ENCODE measurements at places on chromosomes 13 and 19.
A peak's percentile ranks its signal among the peaks of the same experiment; 100 is the strongest.

DNA sequence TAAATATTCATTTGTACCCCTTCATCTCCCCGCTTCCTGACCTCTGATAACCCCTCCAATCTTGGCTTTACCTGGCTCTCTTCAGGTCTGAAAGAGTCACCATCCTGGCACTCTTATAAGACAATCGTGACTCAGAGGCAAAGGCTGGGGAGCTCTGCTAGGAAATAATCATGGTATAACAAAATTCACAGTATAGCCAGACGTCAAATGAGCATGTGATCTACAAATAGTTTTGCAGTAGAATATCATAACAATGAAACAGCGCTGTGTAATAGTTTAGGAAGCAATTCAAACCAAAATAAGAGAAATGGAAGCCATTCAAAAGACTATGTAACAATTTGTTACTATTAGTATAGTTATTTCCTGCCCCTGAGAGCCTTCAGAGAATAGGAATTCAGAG is 34.2 kb downstream of the RXFP2 start:
- DNase-seq: peak; percentile 65

DNA sequence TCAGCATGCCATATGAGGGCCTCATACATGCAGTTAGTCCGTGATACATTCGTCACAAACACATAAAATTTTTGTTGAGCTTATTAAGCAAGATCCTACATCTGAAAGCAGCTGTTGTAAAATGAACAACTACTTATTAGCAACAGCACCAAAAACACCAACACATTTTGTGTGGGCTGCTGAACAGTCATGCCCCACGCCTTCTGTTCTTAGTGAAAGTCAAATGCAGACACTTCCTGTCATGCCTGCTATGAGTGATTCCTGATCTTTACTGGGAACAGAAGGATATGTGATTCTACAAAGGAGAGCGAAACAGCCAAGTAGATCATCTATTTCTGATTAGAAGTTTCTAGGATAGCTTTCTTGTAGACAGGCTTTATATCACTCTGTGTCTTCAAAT is 4.2 kb upstream of the B3GLCT start:
- DNase-seq: no peak

DNA sequence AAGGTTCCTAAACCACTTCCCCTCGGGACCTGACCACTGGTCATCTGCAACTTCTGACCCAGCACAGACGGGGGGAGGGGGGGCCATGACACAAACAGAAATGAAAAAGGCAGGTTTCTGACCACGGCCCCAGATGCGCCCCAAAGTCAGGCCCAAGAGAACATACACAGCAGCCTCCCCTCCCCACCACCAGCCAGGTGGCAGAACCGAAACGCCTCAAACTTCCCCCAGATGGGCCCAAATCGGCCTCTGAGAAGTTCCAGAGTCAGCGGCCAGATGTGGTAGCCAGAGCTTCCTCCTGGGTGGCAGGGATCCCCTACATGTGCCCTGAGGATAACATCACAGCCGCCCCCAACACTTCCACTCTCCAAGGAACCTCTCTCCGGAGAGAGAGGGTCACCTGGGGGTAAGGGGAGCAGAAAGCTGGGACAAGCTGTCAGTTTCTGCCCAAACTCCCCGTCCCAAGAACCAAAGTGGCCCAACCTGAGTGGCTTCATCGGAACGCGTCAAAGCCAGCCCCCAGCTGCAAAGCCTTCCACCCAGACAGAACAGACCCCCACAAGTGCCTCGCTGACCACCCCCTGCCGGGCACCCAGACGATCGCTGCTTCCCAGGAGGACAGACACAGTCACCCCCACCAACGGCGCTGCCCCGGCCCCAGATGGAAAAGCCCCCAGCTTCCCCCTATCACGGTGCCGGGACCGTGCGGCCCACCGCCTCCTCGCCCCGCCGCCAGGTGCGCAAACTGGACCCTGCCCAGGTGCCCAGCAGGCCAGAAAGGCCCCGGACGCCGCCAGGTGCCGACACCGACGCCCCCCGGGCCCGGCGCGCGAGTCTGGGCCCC is 800 bp downstream of the ELL start:
- DNase-seq: no peak

GRCh38 chr13:52832313-52832712 is 16.1 kb downstream of the PCDH8 start:
- DNase-seq: no peak

DNA sequence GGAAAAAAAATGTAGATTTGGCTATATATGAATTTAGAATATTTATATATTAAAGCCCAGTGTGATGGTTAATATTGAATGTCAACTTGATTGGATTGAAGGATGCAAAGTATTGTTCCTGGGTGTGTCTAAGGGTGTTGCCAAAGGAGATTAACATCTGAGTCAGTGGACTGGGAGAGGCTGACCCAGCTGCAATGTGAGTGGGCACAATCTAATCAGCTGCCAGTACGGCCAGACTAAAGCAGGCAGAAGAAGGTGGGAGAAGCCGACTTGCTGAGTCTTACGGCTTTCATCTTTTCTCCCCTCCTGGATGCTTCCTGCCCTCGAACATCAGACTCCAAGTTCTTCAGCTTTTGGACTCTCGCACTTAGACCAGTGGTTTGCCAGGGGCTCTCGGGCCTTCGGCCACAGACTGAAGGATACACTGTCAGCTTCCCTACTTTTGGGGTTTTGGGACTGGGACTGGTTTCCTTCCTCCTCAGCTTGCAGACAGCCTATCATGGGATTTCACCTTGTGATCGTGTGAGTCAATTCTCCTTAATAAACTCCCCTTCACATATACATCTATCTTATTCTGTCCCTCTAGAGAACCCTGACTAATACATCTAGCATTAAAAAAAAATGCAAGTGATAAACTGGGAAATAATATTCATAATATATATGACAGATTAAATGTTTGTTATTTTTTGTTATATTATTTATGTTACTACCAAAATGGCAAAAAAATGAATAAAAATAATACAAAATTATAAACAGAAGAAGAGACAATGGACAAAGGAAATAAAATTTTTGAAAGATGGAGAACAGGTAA is 122.4 kb downstream of the DLEU7 start:
- no peak for DNase-seq

GRCh38 chr19:9054765-9055164 is 32.1 kb upstream of the OR1M1 start:
- no peak for DNase-seq

GRCh38 chr13:110301606-110302553 is 5.1 kb downstream of the COL4A1 start:
- DNase-seq: no peak

- DNase-seq: no peak
Observed at GRCh38 chr13:50016444-50016843, 1.2 kb downstream of the KCNRG start.

DNA sequence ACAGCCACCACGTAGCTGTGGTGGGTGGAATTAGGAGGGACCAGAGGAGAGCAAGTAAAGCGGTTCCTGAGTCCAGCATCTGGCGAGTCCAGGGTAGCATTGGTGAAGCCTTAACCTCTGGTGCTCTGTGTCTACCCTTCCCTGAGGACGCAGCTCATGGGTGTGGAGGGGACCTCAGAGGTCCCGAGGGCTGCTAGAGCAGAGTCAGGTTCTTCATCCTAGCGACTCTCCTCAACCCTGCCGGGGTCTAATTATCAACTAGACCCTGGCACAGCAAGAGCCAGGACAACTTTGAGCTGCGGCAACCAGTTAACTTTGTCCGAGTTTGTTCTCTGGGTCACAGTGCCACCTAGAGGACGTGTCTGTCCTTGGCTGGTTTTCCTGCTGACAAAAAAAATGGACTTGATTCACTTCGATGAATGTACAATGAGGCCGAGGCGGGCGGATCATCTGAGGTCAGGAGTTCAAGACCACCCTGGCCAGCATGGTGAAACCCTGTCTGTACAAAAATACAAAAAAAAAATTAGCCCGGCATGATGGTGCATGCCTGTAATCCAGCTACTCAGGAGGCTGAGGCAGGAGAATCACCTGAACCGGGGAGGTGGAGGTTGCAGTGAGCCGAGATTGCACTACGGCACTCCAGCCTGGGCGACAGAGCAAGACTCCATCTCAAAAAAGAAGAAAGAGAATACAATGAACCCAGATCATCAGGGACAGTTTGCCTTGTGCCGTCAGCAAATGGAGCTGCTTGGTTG is 25.0 kb downstream of the TSSK6 start:
- peak; percentile 69 for DNase-seq

GRCh38 chr13:53340505-53341143 is 312.0 kb downstream of the OLFM4 start:
- no peak for DNase-seq

- DNase-seq: no peak
Observed at GRCh38 chr13:52421216-52421615, 15.2 kb upstream of the THSD1 start.

DNA sequence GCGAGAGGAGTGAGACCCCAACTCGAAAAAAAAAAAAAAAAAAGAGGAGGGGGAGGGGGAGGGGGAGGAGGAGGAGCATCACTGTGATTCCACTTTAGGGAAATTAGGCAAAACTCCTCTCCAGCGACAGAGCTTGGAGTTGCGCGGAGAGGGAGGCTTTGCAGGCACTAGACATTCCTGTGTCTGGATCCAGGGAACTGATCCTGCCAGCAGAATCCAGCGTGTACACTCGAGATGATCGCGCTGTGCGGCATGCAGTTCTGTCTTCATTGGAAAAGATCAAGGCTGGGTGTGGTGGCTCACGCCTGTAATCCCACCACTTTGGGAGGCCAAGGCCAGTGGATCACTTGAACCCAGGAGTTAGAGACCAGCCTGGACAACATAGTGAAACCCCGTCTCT is 29.6 kb upstream of the KLF2 start:
- no peak for DNase-seq

DNA sequence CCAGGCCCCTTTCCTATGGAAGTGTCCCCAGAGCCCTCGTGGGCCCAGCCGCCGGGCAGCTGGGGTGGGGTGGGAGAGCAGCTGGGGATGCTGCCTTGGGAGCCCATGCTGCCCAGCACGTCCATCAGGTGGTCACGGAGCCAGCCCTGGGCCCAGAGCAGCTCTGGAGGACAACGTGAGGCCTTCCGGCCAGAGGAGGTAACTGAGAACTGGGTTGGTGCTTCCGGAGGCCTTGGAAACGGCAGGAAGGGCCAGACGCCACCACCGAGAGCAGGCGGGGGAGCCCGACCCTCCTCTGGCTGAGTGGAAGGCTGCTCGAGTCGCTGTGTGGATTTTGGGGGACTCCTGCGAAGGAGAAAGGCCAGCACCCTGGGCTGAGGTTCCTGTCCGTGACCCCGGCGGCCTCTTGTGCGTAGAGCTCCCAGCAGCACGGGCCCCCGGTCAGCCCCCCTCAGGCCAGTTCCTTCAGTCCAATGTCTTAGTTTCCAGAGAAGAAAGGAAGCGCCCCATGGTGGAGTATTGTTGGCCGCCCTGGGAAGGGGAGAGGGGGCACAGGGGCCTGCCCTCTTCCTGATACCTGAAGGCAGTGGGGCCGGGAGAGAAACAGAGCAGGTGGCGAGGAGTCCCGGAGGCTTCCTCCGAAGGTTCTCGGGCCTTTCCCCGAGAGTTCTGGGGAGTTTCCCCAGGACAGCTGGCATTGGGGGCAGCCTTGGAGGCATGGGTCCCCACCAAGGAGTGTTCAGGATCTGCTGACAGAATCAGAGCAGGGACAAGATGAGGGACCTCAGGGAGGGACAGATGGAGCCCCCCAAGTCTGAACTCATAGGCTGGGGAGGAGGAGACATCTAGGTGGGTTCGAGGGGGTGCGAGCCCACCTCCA is 68.8 kb downstream of the MLLT1 start:
- DNase-seq: no peak

GRCh38 chr13:23776698-23777574 is 112.3 kb downstream of the MIPEP start:
- DNase-seq: no peak

DNA sequence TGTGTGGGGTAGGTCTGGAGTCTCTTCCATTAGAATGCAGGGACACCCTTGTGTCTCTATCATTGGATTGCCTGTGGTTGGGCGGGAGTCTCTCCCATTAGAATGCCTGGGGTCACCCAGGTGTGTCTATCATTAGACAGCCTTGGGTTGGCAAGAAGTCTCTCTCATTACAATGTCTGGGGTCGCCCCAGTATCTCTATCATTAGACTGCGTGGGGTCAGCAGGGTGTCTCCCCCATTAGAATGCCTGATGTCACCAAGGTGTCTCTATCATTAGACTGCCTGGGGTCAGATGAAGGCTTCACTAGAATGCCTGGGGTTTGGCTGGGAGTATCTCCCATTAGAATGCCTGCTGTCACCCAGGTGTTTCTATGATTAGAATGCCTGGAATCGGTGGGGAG is 1539.0 kb downstream of the UQCRFS1 start:
- no peak for DNase-seq

DNA sequence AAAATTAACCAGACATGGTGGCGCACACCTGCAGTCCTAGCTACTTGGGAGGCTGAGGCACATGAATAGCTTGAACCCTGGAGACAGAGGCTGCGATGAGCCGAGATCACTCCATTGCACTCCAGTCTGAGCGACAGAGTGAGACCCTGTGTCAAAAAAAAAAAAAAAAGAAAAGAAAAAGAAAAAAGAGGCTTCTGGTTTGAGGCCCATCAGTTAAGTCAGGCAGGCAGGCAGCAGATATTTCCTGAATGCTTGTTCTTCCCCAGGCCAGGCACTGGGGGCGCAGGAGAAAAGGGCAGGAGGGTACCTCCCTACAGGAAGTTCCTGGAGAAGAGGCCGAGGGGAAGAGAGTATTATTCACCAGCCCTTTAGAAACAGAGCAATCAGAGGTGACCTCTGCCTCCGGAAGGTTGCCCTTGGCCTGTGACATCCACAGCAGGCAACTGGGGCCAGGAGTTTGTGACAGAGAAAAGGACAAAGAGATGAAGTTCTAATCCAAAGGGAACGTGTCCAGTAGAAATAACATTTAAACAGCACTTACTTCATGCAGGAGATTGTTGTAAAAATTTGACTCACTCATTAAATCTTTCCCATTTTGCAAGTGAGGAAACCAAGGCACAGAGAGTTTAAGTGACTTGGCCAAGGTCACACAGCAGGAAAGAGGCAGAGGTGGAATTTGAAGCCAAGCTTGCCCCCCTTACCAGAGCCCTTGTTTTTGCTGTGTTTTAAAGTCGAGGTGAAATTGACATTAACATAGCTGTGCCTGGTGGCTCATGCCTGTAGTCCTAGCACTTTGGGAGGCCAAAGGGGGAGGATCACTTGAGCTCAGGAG is 4.3 kb upstream of the RLN3 start:
- DNase-seq: no peak

- no peak for DNase-seq
Observed at GRCh38 chr19:49387936-49388372, at the start of gene KASH5. Gene KASH5, plus strand, starts transcription at chr19:49388249. Its CDS starts 2,635 bp downstream, at chr19:49390884.

- DNase-seq: no peak
Observed at GRCh38 chr13:114062754-114063153, 69.7 kb downstream of the RASA3 start.

DNA sequence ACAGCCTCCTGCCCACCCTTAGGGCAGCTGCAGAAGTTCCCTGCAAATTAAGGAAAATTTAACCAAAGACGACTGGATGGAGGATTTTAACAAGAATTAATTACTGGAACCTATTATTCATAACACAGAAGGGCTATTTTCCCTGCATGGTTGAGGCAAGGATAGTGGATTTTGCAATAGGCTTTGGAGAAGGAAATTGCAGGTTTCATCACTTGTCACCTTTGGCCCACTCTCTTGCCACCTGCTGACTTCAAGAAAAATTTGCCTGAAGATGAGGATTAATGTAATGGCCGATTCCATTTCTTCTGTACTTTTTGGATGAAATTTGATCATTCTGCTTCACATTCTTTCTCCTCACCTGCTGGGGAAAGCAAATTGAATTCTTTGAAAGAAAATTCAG is 261.7 kb downstream of the FGF9 start:
- DNase-seq: no peak
